ENCODE measurements at places on chromosomes 5 and 9. TPM values are rescaled to one million over a fixed set of nuclear protein-coding genes. Genes with fewer than 3 reads are reported as not detected.

DNA sequence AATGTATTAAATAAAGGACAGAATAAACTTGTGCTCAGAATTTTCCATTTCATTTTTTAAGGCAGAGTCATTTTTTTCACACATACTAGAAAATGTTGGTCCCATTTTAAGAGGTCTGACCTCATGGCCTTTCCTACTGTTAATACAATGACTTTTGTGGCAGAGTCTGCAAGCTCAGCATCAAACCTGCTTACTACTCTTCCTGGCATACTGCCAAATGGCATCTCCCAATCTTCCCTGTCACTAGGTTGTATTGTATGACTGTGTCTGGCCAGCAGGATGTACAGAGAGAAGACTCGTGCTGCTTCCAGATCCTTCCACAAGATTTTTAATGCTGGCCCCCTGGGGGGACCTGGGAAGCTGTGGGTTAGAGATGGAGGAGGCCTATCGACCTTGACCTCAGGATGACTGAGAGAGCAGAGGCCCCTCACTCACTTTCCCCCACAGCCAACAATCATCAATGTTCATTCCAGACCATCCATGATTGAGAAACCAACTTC, 64.7 kb downstream of the BARX1 start:
- DNase-seq, result no peak

- DNase-seq, result no peak
Measured at GRCh38 chr9:134152022-134152448, 12.3 kb downstream of the RNU6ATAC start.

Gene HTR4
- total RNA-seq, result not detected

Gene PCAT7
- not detected for total RNA-seq

Measured in kidney epithelial cell (primary cell).